SK-MEL-5 (cell line): ENCODE measurements at places on chromosomes 7 and 10. TPM values are rescaled to one million over a fixed set of nuclear protein-coding genes. Genes with fewer than 3 reads are reported as not detected.

GRCh38 chr10:12380999-12381398 is 31.7 kb downstream of the CAMK1D start:
- no peak for DNase-seq

- DNase-seq = no peak
Observed at GRCh38 chr10:114603948-114604347, 54.1 kb downstream of the ABLIM1 start.

DNA sequence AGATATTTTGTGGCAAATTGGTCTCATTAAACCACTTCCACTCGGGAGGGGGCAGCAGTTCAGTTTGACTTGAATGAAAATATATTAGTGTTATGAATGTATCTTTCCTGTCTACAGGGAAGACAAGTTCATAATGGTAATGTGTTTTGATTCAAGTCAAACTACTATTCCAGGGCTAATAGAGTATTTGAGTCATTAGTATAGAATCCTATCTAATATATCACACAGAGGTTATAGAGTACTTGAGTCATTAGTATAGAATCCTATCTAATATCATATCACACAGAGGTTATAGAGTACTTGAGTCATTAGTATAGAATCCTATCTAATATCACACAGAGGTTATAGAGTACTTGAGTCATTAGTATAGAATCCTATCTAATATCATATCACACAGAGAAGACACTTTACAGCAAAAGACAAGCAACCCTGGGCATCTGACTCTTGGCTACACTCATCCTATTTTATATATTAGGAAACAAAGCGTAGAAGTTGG is 199.7 kb upstream of the MAGI2 start:
- DNase-seq = no peak

DNA sequence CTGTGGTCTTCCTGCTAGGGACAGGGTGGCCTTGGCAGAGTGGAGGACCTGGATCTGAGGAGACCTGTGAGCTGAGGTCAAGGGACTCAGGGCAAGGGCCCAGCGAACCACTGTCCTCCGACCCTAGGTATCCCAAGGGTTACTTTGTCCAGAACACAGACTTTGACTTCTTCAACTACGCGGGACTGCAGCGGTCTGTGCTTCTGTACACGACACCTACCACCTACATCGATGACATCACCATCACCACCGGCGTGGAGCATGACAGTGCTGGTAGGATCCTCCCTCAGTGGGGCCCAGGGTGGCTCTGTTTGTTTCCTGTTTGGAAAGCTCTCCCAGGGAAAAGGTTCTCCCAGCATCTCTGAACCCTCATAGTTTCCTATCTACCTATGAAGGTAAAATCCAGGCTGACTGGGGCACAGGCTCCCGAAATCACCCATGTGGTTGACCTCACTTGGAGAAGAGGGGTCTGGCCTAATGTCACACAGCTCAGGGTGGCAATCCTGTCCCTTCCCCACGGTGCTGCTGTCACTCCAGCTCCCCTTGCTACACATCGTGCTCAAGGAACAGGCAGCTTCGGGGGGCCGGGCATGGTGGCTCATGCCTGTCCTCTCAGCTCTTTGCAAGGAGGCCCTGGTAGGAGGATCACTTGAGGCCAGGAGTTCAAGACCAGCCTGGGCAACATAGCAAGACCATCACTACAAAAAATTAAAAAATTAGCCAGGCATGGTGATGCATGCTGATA is 57.6 kb downstream of the ZNF727 start:
- DNase-seq = no peak

GRCh38 chr10:19738440-19738839 is 77.8 kb upstream of the PLXDC2 start:
- DNase-seq = no peak

CTAGE6 gene
- not detected in 2 replicates for total RNA-seq

DNA sequence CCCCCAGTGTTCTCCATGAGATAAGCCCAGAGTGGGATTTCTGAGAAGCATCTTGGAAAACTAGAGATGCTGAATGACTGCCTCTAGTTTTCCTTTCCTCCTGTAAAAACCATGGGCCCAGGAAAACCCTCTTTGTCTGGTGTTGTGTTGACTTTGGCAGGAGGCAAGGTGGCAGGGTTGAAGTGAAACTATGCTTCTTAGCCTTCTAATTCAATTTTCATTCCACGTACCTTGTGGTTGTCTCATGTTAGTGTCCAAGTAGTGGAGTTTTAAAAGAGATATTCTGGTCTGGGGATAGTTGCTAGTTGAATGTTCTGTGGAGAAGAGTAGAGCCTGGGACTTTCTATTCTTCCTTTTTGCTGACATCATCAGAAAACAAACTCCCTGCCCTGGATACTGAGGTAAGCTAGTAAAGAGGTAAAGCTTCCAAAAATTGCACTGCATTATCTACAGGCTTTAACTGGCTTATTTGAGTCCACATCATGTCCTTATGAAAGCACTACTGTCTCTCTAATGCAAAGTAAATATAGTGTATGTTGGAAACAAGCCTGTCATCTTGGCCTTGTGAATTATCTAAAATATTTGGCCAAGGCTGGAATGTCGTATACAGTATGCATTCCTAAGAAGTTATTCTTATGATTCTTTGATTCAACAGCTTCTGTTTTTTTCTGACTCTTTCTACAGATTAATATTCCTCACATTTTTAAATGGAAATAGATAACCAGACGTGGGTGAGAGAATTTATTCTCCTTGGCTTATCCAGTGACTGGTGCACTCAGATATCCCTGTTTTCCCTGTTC is at the start of gene OR2F2:
Gene OR2F2 (plus strand): TSS at position 708 of the 800 bp plus-strand sequence. CDS start 0 bp downstream, at position 708.
- no peak for DNase-seq

DNA sequence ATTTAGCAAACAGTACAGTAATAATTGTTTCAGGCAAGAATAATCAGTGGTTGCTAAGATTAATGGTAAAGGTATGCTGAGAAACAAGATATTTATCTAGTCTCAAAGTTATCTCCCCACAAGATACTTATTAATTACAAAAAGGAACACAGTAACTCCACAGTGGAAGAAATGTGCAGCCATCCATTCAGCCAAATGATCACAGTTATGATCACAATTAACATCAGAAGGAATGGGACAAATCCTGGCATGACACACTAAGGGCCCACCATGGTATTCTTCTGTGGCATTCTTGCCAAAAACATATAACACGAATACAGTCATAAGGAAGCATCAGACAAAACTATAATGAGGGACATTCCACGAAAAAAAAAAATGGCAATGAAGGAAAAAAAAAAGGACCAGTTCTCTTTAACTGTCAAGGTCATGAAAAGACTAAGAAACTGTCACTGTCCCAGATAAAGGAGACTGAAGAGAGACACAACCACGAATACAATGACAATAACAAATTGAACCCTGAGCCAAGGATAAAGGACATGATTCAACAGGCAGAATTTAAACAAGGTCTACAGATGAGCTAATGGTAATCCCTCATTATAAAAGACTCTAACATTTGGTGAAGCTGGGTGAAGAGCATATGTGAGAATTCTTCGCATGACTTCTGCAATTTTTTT is 20.9 kb downstream of the NUDCD3 start:
- DNase-seq = no peak

VIPR2 gene
- not detected in 2 replicates for total RNA-seq

DNA sequence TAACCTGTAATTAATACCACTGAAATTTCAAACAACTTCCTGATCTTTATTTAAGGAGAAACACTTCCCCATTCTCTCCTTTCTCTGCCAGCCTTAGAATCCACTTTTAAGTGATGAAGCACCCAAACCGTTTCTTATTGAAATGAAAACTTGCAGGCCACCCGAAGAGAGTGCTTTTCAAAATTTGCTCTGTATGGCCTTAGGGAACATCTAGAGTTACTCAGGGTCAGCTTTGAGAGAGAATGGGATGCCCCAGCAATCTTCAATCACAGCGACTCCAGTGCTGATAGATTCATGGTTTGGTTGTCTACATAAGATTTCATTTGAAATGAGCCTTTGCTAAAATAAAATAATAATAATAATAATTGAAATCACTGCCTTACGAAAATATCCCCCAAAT is 323.1 kb downstream of the PCLO start:
- DNase-seq = peak; percentile 28

- no peak for DNase-seq
Observed at GRCh38 chr10:49187950-49188761, at the start of gene TMEM273. Gene TMEM273 (minus strand): TSS chr10:49188391. CDS start chr10:49188336, 55 bp downstream.

FXYD4 gene
- total RNA-seq = not detected in 2 replicates

JCAD gene
- 0.53 and 0.56 TPM in 2 replicates for total RNA-seq

AQP1 gene
- 0.03 and 0.08 TPM in 2 replicates for total RNA-seq

GRCh38 chr10:123666318-123667236 is at the start of gene GPR26:
Gene GPR26 (plus strand): TSS chr10:123666355. CDS start chr10:123666408, 53 bp downstream.
- DNase-seq = no peak

- DNase-seq = peak; percentile 68
Observed at GRCh38 chr10:58291538-58292174, 22.7 kb downstream of the CISD1 start.

DNA sequence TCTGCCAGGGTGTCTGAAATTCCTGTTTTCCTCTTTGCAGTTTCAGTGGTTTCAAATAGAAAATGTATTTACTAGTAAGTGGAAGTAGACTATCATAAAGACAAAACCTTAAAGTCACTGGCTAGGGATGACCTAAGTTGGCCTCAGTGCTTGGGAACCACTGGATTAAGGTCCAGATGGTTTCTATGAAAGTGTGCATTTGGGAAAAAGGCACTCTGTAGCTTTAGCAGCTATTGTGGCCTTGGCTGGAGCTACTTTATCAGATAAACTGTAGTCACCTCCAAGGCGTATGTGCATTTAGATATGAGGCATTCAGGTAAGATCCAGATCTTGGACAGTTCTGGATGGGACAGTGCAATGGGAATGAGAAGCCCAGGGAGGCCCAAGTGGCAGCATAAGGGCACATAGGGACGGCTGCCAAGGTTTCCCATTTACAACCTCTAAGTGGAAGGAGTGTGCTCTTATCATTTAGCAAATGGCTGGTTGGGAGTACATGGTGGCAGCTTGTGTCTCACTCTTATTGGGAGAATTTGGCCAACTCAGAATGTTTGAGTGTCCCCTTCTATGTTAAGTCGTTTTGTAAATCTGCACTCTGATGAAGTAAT is 185.6 kb downstream of the LRMDA start:
- DNase-seq = no peak

DNA sequence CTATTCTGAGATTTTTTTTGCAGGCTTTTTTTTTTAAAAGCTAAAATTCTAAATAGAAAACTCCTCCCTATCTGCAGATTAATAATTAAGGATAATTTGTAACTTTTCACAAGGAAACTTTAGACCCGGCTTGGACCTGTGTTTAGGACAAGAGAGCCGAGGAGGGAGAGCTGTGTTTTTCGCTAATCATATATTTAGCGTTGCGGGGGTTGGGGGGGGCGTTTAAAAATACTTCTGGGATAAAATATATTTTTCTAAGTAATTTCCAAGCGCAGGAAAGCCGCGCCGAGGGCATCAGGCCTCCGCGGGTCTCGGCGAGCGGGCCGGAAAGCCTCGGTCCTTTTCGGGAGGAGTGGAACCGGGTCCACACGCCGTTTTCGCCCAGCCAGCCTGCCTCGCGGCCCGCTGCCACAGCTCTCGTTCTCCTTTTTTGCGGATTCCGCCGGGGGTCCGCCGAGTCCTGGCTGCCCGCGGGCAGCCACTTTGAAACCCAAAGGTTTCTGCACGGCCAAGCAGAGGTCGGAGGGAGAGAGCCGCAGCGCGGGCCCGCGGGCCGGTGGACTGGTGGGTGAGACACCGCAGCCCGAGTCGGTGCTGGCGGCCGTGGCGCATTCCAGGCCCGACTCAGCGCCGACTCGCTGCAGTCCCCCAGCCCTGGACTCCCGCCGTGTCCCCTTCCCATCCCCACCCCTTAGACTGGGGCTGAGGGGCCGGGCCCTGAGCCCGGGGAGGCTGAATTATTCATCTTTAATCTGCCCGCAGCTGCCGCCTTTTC is 2.3 kb downstream of the PAX2 start:
- no peak for DNase-seq

GRCh38 chr7:98933321-98933720 is 55.0 kb downstream of the TRRAP start:
- DNase-seq = no peak

GRCh38 chr10:61643316-61643751 is 19.4 kb upstream of the CABCOCO1 start:
- no peak for DNase-seq

GRCh38 chr10:48818861-48819520 is 120.6 kb downstream of the LRRC18 start:
- no peak for DNase-seq

GRCh38 chr10:49667991-49668390 is 11.5 kb upstream of the C10orf53 start:
- no peak for DNase-seq

DNA sequence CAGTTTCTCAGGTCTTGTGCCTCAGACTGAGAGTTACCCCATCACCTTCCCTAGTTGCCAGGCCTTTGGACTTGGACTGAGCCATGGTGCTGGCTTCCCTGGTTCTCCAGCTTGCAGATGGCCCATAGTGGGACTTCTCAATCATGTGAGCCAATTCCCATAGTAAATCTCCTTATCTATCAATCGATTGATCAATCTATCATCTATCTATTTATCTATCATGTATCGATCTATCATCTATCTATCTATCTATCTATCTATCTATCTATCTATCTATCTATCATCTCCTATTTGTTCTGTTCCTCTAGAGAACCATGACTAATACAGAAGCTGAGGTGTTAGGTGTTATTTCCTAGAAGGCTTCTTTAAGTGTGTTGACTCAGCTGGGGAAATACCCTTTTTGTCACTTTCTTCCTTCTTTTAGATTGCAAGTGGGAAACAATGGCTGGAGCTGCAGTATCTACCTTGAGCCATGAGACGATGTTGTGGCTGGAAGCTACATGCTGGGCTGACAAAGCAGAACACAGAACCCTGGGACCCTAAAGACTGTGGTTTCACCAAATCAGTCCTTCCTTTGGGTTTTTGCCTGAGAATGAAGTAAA is 234.7 kb upstream of the GLI3 start:
- DNase-seq = no peak

DNA sequence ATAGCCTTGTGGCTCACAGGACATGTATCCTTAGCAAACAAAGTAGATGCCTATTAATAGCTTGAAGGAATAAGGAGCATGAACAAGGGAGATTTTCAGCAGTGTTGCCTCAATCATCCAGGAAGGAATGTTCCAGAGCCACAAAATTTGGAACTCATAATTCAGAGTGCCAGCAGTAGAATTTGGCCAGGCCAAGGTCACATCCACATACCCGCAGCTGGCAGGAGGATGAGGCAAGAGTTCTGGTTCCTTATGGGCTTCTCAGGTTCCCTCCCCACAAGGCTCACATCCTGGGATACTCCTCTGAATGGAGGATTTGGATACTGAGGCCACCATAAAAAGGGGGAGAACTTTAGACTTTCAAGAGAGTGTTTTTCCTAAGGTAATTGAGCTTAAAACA is 45.8 kb downstream of the SUFU start:
- no peak for DNase-seq

KLF14 gene
- total RNA-seq = 0.69 and 1.0 TPM in 2 replicates

KDM7A gene
- 5.3 and 9.0 TPM in 2 replicates for total RNA-seq

- DNase-seq = no peak
Observed at GRCh38 chr7:26603631-26604030, 260.8 kb downstream of the SKAP2 start.

EPHA1 gene
- not detected in 2 replicates for total RNA-seq
